Amygdala (tissue), 56 donors: ENCODE measurements at places on chromosomes 6 and 20.

DNA sequence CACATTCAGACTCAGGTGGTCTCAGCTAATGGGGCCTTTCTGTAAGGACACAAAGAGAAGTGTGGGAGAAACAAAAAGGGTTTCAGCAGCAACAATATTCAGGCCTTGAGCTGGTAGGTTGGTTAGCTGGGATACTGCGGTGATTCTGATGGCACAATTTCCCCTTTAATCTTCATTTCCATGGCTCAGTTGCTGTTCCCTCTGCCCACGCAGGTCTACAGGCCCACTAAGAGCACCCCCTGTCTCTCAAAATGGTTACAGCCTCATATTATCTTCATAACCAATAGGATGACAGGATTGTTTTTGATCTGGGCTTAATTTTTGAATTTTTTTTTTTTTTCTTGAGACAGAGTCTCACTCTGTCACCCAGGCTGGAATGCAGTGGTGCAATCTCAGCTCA is 48.9 kb downstream of the MYB start:
- DNase-seq, result no peak

DNA sequence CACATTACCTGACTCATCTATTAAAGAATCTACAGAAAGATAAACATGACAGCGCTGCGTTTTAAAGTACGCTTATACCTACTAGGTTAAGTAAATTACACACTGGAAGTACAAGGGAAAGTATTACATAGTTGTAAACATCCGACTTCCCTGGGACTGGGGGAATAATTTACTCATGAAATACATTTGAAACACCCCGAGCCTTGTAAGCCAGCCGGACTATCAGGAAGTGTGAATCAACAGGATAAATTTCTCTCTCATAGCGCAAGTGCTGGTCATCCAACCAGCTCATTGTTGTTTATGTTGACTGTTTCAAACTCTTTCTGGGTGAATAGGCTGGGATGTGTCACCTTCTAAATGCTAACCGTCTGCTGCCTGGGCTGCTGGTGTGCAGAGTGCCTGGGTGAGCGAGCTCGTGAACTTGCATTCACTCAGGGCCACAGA is 4.9 kb downstream of the BMP6 start:
- DNase-seq, result no peak

DNA sequence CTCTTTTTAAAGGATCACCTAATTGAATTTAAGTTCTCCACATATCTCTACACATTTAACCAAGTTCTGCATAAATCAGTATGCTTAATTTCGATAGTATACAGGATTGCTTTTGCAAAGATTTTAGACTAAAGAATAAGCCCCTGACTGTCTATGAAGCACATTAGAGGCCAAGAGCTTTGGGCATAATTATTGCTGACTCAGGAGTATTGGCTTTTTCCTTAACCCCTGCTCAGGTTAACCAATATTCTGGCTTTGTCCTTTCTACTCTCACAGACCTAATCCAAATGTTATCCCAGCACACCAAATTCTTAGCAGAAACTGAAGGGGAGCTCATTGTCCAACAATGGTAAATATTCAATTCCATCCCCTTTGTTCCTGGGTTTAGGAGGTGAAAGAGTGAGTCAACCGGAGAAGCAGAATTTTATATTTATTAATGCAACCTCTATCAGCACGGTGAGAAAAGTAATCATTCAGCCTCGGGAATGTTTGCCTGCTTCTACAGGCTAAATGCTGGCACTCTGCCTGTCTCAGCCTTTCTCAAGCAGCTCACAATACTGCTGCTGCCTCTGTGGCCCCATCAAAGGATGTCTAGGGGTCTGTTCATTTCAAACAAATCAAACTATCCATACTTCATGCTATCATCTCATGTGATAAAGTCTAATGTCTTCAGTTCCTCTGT is 125.0 kb downstream of the SIM1 start:
- no peak for DNase-seq

DNA sequence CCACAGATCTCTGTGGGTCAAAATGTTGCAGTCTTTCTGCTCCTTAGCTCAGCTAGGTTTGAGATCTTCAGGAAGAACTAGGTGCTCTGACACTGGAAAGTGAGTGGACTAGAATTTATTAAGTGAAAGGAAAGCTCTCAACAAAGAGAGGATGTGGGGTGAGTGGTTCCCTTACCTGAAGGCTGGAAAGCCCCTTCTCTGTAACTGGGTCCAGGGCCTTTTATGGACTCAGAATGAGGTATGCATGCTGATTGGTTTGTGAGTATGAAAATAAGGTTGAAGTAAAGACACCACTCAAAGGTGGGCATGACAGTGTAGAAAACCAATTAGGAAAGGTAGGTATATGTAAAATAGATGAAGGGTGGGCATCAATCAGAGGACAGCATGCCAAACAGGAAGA is 485.5 kb downstream of the CD109 start:
- no peak for DNase-seq

- DNase-seq, result no peak
Observed at GRCh38 chr6:7215798-7216231, 97.2 kb downstream of the SSR1 start.

GRCh38 chr6:97069363-97069762 is 144.8 kb downstream of the KLHL32 start:
- DNase-seq, result no peak

DNA sequence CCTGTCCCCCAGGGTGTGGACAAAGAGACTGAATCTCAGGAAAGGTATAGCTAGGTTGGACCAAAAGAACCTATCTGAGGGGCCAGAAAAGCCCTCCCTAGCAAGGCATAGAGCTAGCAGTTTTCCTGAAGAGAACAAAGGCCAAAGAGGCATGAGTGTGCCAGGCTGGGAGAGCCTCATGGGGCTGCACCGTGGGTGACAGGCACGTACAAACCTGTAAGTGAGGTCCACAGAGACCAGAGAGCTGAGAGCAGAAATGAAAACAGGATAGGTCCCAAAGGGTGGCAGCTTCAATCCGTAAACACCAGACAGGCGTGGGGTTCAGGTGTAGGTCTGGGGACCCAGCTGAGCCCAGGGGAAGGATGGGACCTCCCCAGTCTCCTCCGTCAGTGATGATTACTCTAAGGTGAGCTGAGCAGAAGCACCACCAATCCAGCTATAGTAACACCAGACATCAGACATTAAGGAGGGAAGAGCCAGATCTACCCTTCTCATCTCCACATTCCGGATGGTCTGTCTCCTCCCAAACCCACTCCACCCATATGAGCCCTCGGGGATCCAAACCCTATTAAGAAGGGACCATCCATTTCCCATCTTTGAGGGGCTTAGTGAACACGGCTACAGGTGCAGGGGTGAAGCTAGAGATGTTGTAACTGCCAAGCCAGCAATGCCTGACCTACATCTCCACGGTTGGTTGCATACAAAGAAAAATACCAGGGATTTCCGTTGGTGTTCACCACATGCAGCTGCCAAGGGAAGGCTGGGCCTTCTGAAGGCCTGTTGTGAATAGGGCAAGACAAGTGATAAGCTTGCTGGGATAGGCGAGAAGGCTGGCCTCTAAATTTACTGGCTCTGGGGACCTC is 38.3 kb downstream of the BCL2L1 start:
- no peak for DNase-seq

DNA sequence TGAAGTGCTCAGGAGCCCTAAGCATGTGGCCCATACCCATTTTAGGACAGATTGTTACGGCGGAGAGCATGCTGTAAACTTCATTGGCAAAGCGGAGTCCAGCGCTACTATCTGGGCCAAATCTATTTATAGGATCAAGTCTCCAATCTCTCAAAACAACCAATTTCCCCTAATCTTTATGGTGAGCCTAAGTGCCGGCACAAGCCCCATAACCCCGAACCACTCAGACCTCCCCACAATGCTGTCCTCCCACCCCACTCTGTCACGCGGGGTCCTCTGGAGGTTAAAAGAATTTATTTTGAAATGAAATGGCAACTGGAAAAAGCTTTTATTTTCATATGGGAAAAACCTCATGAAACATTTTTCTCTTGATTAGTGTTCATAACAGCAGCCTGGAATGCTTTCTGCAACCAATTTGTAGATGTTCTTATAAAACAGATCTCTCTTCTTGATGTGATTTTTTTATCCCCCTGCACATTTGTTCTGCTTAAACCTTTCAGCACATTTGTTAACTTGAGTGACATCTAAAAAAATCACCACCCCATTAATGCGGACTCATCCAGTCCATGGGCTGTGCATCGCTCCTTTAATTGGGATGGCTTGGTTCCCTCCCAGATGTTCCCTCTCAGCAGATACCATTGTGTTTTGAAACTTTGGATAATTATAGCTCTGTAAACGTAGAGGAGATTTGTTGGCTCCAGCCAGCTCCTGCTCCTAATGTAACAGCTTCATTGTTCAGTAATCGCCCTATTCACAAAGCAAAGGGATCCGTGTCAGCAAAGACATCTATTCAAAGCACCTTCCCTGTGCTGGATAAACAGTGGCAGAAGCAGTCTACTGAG is 323.6 kb downstream of the CD83 start:
- DNase-seq, result no peak

DNA sequence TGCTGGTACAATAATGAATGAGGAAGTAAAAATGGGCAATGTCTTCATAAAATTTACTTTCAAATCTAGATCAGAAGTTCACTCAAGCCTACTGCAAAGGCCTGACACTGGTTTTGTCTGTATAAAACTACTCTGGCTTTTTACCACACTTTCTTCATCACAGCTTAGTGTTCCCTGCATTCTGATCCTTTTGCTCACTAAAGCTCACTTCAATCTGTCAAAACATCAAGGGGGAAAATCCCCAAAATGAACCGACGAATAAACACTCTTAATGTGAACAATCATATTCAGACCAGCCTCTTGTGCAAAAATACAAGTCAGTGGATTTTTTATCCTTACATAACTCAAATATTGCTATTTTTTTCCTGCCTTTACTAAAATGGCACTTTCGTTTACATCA is 98.5 kb downstream of the PRDM1 start:
- no peak for DNase-seq

GRCh38 chr6:45803071-45803470 is 212.6 kb downstream of the CLIC5 start:
- DNase-seq, result no peak

DNA sequence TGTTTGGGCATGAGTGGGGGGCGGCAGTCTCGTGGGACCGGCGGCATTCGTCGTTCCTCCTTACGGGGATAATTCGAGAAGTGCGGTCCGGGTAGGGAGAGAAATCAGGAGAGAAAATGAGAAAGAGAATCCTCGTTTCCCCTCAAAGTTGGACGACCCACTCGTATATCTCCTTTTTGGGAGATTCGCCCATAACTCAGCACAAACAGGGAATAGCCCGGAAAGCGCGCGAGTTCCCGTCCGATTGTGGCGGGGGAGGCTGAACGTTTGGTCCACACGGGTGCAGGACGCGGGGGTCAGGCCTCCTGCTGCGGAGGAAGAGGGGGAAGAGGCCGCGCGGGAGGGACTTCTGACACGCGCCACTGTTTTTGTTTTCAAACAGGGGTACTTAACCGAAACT is 42.4 kb downstream of the POPDC3 start:
- DNase-seq, result no peak

GRCh38 chr6:132933090-132933489 is 118.7 kb downstream of the RPS12 start:
- no peak for DNase-seq

- DNase-seq, result peak; percentile 4
Observed at GRCh38 chr6:27312146-27312949, at the start of gene POM121L2. Gene POM121L2 (minus strand): TSS chr6:27312273. CDS start chr6:27312170, 103 bp downstream.

GRCh38 chr20:35508493-35509218 is 20.8 kb downstream of the C20orf173 start:
- DNase-seq, result no peak

DNA sequence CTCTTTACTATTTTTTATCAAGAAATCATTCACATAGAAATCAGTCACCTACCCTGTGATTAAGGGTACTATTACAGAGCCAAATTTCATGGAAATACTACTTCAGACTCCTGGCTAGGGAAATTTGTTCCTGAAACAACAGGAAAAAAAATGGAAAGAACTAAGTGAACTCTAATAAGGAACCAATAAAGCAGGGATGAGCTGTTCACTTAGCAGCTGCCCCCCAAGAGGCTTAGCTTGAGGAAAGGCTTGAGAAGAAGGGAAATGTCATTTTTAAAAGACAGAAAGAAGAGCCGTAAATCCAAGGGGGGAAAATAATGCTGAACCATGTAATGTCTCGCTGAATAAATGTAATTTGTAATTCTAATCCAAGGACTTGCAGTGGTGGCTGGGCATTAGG is 88.8 kb downstream of the COL21A1 start:
- no peak for DNase-seq

GRCh38 chr6:1498491-1499113 is 109.2 kb downstream of the FOXF2 start:
- DNase-seq, result no peak

GRCh38 chr20:58685988-58686387 is 6.6 kb upstream of the NPEPL1 start:
- no peak for DNase-seq

DNA sequence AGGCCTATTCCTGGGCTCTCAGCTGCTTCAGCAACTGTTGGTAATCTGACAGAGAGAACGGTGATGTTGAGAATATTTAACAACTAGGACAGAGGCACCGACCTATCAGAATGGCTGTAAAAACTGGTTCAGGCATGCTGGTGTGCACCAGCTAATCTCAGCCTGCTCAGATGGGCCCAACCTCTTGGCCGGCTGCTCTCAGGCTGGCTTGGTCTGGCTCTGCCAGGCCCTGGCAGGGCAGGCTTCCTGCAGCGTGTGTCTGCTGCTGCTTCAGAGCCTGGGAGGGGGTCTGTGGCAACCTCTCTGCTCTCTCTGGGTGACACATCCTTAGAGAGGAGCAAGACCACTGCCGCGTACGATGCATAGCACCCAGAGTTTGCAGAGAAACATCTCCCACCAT is 4.8 kb downstream of the SLC2A12 start:
- DNase-seq, result peak; percentile 20

- DNase-seq, result no peak
Observed at GRCh38 chr6:63910863-63911551, 275.4 kb downstream of the PHF3 start.

DNA sequence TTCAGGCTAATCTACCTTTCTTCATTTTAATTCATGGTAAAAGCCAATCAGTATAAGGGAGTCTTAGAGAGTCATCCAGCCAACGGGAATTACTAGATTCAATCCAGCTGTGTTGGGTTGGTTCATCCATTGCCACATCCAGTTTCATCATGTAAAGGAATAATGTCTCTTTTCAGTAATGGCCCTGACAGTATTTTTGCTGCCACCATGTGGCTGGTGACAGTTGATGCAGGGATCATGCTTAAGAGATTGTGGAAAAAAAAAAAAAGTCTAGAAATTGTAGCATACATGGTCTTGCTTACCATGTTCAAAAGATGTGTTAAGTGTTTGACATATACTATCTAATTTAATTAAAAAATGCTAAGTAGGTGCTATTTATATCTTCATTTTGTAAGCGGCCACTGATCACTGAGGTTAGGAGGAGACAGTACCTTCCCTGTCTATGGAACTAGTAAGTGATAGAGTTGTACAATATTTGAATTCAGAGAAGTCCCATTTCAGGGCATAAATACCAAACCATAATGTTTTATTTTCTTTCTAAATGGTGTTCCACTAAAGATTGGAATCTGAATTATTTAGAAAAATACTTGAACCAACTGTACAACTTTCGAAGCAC is 135.9 kb downstream of the KHDRBS2 start:
- no peak for DNase-seq

- no peak for DNase-seq
Observed at GRCh38 chr20:17896193-17896723, 72.3 kb downstream of the SNX5 start.

- no peak for DNase-seq
Observed at GRCh38 chr6:38612143-38612965, 27.4 kb downstream of the BTBD9 start.
